Adrenal gland (tissue), 19 donors: ENCODE measurements at places on chromosomes 2 and 18.

GRCh38 chr2:25372405-25373268 is 30.9 kb upstream of the DNMT3A start:
- DNase-seq: no peak

DNA sequence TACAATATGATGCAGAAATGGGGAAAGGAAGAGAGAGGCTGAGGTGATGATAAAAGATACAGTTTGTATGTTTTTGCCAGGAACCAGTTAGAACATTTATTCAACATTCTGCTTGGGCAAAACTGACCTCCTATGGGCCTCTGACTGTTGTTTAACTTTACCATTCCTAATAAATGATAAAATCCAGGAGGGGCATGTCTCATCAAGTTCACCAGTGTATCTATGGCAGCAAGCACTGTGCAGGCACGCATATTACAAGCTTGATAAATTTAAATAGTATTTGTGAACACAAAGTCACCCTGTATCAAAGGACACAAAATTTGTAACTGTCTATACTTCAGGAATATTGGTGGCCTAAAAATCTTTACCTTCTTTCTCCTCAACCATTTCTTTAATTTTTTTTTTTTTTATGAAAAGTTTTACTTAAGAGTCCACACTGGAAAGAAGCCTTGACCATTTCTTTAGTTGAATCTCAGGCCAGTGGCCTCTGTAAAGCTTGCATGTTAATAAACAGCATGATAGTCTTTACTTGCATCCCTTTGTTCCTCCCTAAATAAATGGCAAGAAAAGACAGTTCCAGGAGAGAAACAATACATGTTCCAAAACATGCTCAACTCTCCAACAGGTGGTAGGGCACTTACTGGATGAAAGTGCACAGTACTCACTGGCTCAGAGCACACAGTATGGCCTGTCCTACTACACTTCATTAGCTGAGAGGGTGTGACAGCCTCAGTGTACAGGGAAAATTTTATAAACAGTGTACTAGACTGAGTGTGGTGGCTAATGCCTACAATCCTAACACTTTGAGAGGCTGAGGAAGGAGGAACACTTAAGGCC is 52.3 kb downstream of the SOS1 start:
- DNase-seq: no peak

DNA sequence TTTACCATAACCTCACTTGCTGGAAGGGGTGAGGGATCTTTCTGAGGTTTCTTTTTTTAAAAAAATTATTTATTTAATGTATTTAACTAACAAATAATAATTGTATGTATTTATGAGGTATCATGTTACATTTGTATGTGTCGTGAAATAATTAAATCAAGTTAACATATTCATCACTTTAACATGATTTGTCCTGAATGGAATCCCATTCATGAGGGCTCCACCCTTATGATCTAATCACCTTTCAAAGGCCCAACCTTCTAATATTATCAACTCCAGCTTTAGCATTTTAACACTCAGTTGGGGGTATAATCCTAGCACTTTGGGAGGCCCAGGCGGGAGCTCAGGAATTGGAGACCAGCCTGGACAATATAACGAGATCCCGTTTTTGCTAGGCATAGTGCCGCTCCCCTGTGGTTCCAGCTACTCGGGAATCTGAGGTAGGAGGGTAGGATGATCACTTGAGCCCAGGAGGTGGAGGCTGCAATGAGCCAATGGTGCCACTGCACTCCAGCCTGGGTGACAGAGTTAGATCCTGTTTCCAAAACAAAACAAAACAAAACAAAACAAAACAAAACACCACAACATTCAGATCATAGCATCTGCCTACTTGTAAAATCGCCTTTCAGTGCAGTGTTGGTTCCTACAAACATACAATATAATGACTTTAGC is 1.1 kb upstream of the TAF4B start:
- DNase-seq: no peak

GRCh38 chr18:35642802-35643201 is 61.3 kb downstream of the GALNT1 start:
- DNase-seq: no peak

DNA sequence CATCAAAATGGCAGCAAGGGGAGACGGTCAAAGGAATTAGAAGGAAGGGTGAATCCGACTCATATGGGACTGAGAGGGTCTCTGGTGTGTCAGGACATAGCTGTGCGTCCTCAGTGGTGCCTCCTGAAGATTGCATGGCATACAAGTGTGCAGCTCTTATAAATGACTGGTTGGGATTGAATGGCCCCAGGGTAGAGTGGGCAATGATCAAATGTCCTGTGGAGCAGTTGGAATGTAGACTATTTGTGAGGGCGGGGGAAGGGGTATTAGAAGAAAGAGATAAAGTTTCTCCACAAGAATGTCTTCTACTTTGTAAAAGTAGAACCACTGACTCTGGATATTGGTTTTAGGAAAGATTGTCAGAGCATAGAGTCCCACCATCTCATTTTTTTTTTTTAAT is 24.6 kb downstream of the CTLA4 start:
- no peak for DNase-seq

DNA sequence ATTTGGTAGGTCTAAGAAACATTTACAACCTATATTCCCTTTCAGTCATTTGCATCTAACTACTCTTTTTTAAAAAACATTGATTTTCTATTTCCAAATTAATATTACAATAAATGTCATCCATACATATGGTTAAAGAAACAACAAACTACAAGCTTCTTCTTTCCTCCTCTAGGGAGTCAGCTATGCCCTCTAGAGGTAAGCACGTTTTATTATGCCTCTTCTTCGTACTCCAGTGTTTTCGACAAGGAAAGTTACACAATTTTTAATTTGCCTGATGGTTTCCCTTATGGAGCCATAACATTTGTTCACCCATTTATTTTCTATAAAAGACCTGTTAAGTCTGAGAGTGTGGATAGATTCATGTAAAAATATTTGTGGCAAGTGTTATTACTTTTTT is 183.4 kb upstream of the CDH7 start:
- DNase-seq: no peak

GRCh38 chr2:178227187-178227586 is 32.9 kb downstream of the OSBPL6 start:
- DNase-seq: no peak

GRCh38 chr18:21722687-21723086 is 17.9 kb upstream of the MIB1 start:
- no peak for DNase-seq

GRCh38 chr18:23619388-23619881 is 33.1 kb upstream of the NPC1 start:
- peak; percentile 43 for DNase-seq

- DNase-seq: peak; percentile 16
Measured at GRCh38 chr2:191304939-191305875, 60.0 kb downstream of the MYO1B start.

- no peak for DNase-seq
Measured at GRCh38 chr2:24147364-24147763, 24.1 kb downstream of the FAM228B start.

- DNase-seq: no peak
Measured at GRCh38 chr18:3931542-3932112, 481.7 kb downstream of the TGIF1 start.

- DNase-seq: no peak
Measured at GRCh38 chr2:55063713-55064323, 13.6 kb upstream of the RTN4 start.

- no peak for DNase-seq
Measured at GRCh38 chr2:85787282-85787980, 33.6 kb downstream of the ATOH8 start.

GRCh38 chr2:11836647-11837219 is 90.3 kb downstream of the LPIN1 start:
- DNase-seq: peak; percentile 23

- no peak for DNase-seq
Measured at GRCh38 chr2:104358122-104358521, 495.8 kb upstream of the POU3F3 start.

DNA sequence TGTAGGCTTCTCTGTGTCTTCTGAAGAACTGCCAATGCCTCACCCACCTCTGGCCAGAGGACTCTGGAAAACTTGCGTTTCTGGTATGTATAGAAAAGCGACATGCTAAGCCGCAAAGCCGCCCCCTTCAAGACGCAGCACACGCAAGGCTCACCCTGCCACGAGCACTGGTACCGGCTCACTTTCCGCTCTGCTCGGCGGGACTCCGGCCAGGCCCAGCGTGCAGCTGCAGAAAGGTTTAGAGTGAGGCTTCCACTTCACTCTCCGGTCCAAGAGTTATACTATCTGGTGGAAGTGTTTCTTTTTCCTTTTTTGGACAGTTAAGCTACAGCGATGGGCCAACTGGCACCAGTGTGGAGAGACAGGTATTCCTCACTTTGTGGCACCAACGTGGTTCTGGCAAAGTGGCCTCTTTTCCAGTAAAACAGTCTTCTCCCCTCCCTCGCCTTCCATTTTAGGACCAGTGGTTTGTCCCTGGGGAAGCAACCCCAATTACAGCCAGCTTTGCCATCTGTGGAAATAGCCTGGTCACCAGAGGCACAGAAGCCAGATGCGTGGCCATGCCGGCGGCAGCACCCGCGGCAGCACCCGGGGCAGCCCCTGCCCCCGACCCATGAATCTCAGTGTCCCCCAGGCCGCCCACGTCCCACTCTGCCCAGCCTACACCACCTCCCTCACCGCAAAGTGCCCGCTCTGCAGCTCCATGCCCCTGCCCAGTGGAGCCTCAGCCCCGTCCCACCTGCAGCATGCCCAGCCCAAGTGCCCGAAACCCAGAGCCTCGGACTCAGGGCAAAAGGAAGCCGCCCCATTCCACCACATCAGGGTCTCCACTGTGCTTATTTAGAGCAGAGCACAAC is 91.6 kb upstream of the CTDP1 start:
- no peak for DNase-seq

- no peak for DNase-seq
Measured at GRCh38 chr2:112724591-112725525, 4.0 kb downstream of the NT5DC4 start.

DNA sequence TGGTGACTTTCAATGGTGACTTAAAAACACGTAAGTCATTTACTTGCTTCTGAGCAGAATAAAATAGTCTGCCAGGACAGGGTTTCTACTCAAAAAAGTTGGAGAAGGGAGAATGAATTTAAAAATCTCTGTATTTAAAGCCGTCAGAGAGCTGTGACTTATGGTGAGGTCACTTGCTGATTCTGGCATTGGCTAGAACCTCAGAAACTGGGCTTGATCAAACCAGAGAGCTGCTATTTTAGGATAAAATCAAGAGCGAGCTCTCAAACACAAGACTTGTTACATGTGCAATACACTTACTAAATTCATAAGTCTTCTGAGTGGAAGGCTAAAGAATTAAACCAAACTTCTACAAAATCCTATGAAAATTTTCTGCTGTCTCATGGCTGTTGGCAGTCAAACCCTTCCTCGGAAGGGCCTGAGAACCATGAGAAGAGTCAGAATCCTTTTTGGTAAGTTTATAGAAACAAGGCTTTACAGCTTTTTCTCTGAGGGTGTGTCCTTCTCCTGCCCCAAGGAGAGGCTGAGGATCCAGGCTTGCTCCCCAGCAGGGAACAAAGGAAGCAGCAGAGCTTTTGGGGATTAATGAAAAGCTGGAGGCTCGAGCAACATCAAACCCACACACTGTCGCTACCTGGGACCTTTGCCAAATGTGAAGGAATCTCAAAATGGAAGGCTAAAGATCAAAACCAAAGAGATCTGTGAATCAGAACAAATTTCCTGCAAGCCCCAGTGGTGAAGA is 816.4 kb downstream of the SOCS6 start:
- no peak for DNase-seq

- peak; percentile 11 for DNase-seq
Measured at GRCh38 chr18:76437011-76437410, 58.0 kb downstream of the ZNF516 start.

GRCh38 chr2:143312441-143312840 is 183.2 kb downstream of the ARHGAP15 start:
- DNase-seq: no peak

GRCh38 chr2:174561283-174561971 is 36.2 kb downstream of the WIPF1 start:
- peak; percentile 88 for DNase-seq

DNA sequence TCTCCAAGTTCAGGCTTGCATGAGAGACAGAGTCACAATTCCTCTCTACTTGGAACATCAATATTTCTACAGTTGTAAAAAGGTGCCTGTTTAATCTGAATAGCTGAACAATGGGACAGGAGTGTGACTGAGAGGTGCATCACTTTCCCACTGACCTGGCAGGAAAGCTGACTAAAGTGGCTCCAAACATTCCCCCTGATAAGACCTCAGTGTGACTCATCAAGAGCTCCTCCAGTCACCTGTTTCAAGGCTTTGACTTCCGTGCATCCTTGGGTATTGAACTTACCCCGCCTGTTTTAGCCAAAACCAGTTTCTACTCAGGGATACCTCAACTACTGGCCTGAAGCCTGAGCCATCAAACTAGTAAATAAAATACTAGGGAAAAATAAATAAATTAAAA is 453.9 kb upstream of the DDX18 start:
- DNase-seq: no peak

DNA sequence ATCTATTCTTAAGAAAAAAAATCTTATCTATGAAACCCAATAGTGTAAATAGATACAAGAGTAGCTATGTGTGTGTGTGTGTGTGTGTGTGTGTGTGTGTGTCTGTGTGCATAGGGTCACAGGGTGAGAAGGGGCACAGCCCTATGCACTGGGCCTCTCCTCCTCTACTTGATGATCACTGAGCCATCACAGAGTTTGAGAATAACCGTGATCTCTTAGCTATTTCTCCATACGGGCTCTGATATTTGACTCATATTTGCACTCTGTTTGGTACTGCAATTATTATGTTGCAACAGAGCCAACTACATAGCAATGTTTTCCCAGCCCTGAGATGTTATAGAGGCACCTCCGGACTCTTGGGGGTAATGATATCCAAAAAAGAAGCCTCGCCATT is 28.8 kb upstream of the SLC40A1 start:
- no peak for DNase-seq

- no peak for DNase-seq
Measured at GRCh38 chr2:50607721-50608120, 424.2 kb downstream of the NRXN1 start.

GRCh38 chr2:144516411-144516980 is 3.4 kb downstream of the ZEB2 start:
- no peak for DNase-seq

GRCh38 chr2:19038071-19039015 is 320.1 kb downstream of the OSR1 start:
- no peak for DNase-seq

DNA sequence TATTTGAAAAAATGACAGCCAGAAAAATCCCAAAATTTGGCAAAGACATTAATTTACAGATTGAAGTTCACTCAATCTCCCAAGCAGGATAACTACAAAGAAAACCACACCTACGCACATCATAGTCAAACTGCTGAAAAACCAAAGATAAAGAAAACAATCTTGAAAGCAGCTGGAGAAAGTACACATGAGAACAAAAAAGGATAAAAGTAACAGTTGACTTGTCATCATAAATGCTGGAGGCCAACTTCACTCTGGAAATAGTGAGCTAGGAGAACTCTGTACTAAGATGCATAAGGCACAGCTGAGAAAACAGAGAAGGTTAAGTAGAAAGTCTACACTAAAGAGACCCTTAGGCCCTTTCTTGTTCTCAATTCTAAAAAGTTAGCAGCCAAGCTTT is 73.1 kb downstream of the TLK1 start:
- DNase-seq: no peak

- DNase-seq: no peak
Measured at GRCh38 chr2:142218471-142218870, 87.7 kb upstream of the LRP1B start.
